ENCODE measurements at places on chromosomes 7 and 10. TPM values are rescaled to one million over a fixed set of nuclear protein-coding genes. Genes with fewer than 3 reads are reported as not detected.
A peak's percentile ranks its signal among the peaks of the same experiment; 100 is the strongest.

The COL28A1 gene
- polyA plus RNA-seq, result 4.0 TPM

The GRID2IP gene
- polyA plus RNA-seq, result 0.15 TPM

- DNase-seq, result peak; percentile 71
Observed at GRCh38 chr7:65980478-65981250, 1.3 kb downstream of the GUSB start.

DNA sequence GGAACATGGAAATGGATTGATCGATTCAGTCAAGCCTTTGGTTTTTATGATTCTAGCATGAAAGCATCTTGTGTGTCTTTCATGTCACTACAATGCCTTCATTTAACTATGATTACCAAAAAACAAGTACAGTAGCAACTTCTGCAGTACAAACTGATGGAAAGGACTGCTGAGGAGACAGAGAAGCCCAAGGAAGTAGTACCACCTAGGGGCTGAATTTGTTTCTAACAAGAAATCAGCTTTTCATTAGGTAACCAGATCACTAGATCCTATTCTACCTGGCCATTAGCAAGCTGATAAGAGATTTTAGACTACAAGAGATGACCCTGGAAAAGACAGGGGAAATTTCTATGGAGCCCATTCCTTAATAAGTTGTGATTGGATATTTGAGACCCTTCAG is 3.2 kb upstream of the IFIT1 start:
- DNase-seq, result no peak

- DNase-seq, result no peak
Observed at GRCh38 chr10:97195706-97196222, 10.0 kb upstream of the SLIT1 start.

- DNase-seq, result no peak
Observed at GRCh38 chr10:9939716-9940115, 1078.0 kb upstream of the CELF2 start.

DNA sequence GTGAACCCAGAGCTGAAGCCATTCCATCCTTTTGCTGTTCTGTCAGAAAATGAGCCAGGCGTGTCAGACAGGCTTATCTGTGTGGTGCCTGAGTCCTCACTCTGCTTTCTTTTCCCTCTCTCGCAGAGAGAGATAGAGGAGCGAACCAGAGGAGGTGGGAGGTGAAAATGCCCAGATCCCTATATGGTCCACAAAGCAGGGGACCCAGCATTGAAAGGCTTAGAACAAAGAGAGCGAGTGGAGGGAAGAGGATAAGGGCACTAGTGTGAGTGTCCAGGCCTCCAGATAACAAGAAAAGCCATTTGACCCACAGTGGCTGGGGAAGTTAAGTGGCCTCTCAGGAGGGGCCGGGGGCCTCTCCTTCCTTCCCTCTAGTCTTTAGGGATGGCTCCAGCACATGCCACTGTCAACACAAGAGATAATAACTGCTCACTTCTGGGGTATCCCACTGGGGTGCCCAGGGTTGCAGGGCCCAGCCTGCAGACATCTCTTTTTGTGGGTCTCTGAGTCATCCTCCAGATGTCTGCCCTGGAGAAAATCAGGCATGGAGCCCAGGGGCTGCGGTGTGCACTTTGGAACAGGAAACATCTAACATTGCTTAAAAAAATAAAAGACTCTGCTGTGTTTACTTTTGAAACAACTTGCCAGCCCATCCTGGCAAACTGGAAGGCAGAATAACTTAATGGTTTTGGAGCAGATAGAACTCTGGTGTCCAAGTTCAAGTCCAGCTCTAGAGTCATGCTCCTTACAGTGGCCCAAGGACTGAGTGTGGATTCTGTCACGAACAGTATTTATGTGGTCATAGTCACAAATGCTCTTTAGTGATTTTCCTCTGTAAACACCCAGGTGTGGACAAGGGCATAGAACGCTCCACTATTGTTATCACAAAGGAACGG is 189.5 kb downstream of the CXCL12 start:
- peak; percentile 55 for DNase-seq

The CHN2 gene
- polyA plus RNA-seq, result 15.7 TPM

DNA sequence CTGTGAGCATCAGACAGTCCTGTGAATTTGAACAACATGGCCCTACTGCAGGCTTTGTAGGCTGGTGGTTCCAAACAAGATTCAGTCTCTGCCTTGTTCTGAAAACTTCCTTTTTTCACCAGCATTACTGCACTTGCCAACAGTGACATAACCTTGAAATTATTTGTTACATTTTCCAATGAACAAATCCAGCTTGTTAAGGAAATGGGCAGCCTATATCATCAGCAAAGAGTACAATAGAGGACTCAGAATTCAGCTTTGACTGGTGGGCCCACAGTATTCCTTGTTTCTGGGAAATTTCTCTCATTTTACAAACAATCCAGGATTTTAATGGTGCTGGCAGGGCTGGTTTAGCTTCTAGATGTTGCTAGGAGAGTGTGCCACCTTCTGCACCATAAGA is 703.7 kb upstream of the FZD8 start:
- DNase-seq, result no peak

DNA sequence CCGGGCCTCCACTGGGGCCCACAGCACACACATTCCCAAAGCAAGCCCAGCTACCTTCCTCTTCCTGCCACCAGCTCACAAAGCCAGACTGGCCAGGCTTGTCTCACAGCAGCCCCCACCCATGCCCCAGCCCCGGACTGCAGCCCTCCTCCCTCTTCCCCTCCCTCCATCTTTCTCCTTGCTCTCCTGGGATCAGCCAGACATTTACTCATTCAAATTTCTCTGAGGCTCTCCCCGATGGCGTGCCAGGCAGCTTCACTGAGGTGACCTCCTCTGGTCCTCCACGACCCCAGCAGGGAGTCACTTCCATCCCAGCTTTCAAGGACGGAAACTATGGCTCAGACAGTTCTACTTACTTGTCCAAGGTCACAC is 187.5 kb downstream of the GRID1 start:
- no peak for DNase-seq

The AASS gene
- 37.5 TPM for polyA plus RNA-seq

DNA sequence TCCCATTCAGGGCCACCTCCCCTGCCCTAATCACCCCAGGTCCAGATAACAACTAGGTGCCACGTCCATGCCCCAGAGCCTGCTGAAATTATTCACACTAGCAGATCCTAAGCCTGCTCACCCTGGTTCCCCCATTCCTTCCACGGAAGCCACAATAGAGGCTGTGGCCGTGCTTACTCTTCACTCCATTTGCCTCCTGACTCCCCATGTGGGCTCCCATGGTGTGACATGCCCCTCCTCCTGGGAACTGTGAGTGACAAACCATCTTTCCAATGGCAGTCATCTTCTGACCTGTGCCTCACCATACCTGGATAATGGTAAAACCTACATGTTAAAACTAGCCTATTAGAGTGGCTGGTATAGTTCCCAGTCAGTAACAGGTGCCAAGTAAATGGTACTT is 216.2 kb upstream of the PRKCQ start:
- no peak for DNase-seq

DNA sequence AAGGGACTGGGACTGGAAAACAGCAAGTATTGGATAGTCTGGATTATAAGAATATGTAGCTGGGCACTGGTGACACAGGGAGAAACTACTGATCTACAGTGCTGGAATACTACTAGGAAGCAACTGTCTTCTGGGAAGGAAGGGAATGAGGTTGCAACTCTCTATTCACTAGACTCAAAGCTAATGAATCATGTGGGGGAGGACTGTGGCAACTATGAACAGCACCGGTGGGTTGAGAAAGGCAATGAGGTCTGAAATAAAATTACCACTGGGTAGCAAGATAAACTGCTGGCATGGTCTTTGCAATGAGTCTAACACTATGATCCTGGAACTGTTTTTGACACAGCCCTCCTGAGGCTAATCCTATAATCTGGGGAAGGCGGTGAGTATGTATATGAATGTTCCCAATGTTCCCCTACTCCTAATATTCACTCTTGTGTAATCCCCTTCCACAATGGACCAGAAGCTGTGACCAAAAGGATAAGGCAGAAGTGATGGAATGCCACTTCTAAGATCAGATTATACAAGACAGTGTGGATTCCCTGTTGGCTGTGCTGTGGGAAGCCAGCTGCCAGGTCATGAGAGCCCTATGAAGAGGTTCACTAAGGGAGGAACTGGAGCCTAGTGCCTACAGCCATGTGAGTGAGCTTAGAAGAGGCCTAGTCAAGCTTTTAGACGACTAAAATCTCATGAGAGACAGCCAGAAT is 101.3 kb upstream of the DNAJB12 start:
- no peak for DNase-seq

DNA sequence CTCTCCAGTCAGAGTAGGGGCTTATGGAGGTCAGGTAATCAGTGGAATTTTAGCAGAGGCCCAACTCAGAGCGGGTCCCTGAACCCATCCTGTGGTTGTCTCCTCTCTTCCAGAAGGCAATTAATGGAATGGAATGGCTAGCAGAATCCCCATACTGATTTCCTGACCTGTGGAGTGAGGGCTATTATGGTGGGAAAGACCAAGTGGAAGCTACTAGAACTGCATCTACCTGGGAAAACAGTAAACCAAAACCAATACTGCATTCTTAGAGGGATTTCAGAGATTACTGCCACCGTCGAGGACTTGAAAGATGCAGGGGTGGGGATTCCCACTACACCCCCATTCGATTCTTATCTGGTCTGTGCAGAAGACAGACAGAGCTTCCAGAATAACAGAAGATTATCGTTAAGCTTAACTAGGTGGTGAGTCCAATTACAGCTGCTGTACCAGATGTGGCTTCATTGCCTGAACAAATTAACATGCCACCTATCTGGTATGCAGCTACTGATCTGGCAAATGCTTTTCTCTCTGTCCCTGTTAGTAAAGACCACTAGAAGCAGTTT is 73.2 kb downstream of the LMBR1 start:
- DNase-seq, result no peak

DNA sequence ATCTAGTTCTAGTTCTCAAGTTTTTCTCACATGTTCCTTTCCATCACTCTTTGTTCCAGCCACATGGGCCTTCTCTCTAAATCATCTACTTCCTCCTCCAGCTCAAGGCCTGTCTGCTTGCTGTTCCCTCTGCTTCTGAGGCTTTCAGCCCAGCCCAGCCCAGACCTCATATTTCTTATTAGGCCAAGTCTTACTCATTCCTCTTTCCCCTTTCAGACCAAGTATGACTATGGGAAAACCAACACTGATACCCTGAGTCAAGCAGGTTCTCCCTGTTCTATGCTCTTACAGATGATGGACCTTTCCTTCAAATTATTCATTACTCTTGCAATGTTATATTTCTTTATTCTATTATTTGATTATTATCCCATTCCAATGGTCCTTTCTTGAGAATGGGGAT is 80.3 kb upstream of the SEM1 start:
- no peak for DNase-seq

The RARRES2 gene
- 33.0 TPM for polyA plus RNA-seq

DNA sequence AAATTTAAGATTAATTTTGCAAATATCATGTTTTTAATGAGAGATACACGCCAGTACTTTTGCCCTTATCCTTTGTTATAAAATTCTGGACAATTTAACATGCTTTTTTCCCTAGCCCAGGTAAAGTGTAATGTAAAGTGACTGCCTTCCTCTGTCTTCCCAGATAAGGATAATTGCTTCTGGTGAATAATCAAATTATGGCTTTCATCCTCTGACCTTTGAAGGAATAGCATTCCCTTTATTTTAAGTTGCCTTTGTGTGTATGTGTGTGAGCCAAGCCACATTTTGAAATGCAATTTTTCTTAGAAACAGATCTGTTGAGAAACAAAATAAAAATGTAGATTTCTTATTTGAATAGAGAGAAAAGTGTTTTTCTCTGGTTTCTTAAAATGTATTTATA is 107.5 kb downstream of the ADAM22 start:
- DNase-seq, result no peak

- no peak for DNase-seq
Observed at GRCh38 chr10:97154162-97154561, 31.6 kb downstream of the SLIT1 start.

DNA sequence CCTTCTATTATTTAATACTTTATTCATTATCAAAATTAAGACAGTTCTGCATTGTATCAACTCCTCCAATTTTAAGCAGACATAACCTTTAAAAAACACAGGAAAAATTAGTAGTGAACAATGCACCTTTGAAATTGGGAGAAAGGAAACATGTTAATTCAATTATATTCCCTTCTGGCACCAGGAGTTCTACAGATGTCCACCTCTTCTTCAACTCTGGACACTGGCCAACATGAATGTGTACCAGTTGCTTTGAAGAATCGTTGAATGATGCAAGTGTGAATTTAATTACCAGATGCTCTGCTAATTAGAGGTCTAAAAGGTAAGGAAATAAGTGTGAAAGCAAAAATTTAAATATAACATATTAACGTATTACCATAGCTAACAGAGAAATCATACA is 206.7 kb upstream of the IGFBP3 start:
- DNase-seq, result no peak

DNA sequence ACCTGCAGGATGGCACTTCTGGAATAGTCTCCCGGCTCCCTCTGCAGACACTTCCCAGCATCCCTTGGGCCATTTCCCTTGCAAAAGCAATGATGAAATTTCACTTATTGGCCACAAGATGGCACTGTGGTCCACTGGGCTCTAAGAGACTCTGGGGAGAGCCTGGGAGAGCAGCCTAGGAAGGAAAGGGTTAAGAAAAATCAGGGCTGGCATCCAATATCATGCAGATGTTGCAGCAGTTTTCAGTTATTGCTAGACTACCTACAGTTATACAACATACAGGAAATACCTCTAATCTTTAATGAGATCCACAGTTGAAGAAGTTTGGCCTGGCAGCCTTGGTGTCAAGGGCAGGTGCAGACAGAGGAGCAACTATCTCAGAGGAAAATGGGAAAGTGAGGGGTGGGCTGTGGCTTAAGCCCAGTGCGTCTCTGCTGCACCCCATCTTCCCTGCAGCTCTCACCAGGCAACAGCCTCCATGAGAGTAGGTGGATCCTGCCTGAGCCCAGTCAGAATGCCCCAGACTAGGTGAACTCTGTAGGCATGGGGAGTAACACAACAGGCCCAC is 100.2 kb upstream of the PRSS58 start:
- DNase-seq, result no peak

- no peak for DNase-seq
Observed at GRCh38 chr10:100737355-100738054, 7.9 kb upstream of the PAX2 start.

DNA sequence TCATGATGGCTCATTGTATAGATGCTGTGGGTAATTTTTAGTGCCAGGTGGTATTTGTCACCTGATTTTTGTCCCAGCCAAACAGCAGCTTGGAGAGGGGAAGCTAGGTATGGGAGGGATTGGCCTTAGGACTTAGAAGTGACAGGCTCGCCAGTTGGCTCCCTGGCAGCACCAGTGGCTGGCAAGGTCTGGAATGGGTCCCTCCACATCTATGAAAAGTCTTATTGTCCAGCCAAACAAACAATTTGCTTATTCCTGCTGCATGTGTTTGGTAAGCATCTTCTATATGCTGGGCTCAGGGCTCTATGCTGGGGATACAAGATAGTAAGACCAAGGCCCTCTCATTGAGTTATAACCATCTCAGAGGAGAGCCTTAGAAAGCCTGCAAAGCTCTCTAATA is 42.5 kb downstream of the SORCS3 start:
- no peak for DNase-seq

DNA sequence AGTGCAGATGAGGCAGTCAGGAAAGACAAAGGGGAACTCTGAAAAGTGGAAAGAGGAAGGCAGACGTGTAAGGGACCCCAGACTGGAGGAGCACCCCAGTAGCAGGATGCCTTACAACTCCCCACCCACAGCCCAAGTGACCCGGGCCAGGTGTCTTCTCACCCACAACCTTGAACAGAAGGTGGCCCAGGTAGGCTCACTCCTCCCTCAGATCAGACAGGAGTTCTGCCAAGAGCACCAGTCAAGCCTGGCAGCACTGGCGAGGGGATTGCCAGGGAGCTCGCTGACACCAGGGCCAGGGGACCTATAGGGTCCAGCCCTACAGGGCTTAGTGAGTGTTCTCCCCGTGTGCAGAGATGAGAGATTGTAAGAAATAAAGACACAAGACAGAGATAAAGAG is 27.1 kb upstream of the LMBR1 start:
- DNase-seq, result no peak

The PIP gene
- polyA plus RNA-seq, result not detected

The ST7 gene
- 22.7 TPM for polyA plus RNA-seq

Data from heart right ventricle (tissue), 16 donors.